HuH-7 (cell line): ENCODE measurements at places on chromosomes 7 and 10.

DNA sequence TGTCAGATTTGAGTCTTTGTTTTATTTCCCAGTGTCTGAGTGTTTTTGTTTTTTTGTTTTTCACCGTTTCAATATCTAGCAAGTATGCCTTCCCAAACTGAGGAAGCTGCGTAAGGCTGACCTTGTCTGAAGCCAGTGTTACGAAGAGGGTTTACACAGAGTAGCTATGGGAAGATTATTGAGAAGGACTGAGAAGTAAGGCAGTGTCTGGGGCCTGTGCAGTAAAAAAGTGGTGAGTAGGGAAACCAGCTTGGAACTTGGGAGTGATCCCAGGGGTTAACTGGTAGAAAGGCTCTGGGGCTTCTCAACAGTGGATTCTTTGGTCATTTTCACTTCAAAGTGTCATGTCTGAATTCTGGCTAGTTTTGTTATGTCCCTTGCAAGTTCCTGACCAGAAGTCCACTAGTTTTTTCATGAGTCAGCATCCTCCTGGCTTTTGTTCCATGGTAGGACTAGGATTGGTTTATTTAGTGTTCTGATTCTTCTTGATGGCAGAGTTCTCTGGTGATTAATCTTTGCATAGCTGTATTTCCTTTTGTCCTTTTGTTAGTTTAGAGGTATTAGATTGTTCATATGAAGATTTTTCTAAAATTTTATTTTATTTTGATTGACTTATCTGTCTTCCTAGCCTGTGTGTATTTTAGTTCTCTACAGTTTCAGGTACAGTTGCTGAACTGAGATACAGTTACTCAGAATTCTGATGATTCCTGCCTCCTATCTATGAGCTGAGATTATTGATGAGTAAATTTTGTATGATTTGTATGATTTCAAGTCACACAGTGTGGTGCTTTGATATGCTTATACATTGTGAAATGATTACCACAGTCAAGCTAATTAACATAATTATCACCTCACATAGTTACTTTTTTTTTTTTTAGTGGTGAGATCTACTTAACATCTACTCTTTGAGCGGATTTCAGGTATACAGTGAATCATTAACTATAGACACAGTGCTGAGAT is 19.0 kb downstream of the GARS1 start:
- no peak for DNase-seq

GRCh38 chr10:103543617-103544525 is 50.4 kb downstream of the NEURL1 start:
- DNase-seq = no peak

GRCh38 chr10:76206797-76207352 is 775.5 kb downstream of the LRMDA start:
- no peak for DNase-seq

GRCh38 chr7:150428671-150429451 is 21.6 kb upstream of the GIMAP8 start:
- no peak for DNase-seq

DNA sequence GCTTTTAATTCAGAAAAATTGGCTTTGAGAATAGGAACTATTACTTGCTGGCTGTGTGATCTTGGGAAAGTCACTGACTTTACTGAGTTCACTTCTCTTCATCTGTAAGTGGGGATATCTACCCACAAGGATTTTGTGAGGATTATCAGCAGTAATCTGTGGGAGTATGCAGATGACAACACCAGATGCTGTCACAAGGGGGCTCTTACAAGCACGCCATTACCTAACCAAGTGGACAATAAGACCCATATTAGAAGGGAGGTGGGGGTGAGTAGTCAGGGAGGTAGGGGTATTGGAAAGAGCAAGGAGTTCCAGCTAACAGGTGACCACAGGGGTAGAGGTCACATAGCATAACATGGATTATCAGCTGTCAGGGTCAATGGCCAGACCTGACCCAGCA is 569.4 kb downstream of the SUGCT start:
- no peak for DNase-seq

- no peak for DNase-seq
These were observed 26.5 kb upstream of the EPC1 start for GRCh38 chr10:32373496-32373895.

DNA sequence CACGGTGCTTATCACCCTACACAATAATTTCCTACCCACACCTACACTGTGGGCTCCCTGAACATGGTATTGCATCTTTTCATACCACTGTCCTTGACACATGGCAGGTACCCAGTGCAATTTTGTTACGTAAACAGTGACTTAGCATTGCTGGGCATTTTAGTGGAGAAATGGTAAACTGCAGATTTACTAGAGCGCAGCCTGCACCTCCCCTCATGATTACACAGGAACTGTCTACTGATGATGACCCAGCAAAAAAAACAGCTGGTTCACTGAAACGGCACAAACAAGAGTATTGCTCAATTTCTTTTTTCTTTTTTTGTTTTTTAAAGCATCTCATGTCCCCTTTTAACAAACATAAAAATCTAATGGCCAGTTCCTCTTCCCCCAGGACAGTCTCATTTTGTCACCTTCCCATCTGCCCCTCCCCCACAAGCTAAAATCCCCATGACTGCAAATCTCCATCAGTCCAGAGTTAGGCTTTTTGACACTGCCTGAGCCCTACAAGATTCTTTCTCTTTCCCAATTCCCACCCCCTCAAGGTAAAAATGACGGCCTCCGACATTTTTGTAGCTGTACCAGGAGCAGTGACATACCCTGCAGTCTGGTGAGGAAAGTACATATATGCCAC is 2.8 kb downstream of the ZNF746 start:
- no peak for DNase-seq

GRCh38 chr10:79239275-79239779 is 107.9 kb upstream of the PPIF start:
- no peak for DNase-seq

DNA sequence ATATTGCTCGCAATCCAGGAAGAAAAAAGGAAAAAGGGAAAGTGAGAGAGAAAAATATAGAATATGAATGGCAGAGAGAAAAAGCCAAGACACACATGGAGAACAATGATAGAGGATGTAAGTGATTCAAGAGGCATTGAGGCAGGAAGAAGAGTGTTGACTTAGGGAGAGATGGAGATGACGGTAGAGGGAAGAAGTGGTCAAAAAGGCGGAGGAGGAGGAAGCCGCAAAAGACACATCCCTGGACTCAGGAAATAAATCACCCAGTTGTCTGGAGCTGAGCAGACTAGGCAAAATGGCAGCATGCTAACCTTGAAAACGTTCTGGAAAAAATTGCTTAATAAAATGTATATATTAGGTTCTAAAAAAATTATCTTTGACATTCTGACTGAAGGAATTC is 17.7 kb upstream of the GPR37 start:
- DNase-seq = no peak

DNA sequence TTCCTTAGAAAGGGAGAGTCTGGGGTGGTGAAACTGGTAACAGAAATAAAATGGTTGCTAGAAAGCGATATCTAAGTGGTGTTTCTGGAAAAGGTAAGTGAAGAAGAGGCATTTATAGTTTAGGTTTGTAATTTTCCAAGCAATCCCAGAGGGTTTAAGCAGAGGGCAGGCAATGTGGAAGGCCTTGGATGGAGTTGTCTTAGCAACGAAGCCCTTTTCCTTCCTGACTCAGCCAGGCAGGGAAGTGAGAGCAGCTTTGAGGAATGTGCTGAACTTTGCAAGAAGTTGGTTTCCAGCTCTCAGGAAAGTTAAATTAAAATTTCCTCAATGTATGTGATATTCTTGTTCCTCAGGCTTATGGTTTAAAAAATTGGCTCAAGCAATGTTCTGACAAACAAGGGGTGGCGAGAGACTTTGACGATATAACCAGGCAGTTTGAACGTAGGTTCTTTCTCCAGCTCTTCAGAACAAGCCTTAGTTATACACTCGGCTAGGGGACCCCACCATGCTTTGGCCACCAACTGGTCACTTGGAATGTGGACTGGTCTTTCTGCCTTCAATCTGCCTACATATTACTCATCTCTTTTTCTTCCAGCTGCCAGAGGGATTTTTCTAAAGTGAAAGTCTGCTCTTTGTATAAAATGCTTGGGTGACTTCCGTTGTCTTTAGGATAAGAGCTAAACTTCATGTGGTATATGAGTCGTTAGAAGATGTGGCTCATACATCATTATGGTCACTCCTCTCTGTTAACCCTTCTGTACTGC is 66.9 kb upstream of the SLC25A13 start:
- no peak for DNase-seq

DNA sequence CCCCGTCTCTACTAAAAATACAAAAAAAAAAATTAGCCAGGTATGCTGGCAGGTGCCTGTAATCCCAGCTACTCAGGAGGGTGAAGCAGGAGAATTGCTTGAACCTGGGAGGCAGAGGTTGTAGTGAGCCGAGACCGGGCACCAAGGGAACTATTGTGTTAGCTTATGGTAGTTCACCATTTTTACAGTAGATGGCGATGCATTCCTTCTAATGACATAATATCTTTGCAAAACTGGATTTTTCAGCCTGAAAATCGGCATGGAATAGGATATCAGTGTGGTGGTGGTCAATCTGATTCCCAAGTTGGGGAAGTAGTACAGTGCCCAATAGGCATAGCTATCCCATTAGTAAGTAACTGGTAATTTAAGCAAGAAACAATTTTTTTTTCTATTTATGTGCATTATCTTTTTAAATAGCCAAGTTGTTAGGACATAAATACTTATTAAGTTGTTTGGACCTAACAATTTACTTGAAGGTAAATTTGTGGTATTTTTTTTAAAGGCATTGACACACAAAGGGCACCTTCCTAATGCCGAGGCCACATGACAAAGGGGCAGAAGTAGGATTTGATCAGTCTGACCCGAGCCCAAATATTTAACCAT is 17.6 kb upstream of the IMPDH1 start:
- DNase-seq = peak; percentile 28

DNA sequence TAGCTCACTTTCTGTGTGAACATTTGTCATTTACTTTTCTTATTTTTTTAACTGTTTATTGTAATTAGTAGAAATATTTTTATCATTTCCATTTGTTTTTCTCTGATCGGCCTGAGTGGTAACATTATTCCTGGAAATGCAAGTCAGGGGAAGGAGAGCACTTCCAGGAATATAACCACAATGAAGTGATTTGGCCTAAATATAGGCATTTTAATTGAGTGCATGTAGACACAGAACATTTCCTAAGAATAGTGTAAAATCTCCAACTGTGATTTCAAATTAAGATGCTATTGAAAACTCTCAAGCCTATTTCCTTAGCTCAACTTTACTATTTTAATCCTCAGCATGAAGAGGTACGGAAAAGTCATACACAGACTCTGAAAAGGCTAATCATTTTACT is 86.5 kb upstream of the SKAP2 start:
- DNase-seq = no peak

GRCh38 chr7:127582361-127582760 is 3.0 kb downstream of the GCC1 start:
- no peak for DNase-seq

DNA sequence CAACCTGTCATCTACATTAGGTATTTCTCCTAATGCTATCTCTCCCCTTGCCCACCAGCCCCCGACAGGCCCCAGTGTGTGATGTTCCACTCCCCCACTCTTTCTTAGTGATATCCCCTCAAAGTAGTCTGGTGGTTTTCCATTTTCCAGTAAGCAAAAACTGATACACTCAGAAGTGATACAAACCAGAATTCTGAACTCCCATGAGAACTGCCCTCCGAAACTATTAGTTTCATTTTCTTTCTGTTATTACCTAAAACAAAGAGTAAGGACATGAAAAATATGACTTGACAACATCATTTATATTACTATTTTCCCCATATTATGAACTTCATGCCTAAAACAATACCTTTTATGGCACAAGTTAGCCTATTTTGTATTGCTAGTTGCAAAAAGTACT is 175.0 kb downstream of the OTUD1 start:
- no peak for DNase-seq
